ENCODE measurements at places on chromosomes 2 and 18.

GRCh38 chr2:159185401-159186130 lies 100.9 kb downstream of the WDSUB1 start:
- DNase-seq = peak; percentile 39

DNA sequence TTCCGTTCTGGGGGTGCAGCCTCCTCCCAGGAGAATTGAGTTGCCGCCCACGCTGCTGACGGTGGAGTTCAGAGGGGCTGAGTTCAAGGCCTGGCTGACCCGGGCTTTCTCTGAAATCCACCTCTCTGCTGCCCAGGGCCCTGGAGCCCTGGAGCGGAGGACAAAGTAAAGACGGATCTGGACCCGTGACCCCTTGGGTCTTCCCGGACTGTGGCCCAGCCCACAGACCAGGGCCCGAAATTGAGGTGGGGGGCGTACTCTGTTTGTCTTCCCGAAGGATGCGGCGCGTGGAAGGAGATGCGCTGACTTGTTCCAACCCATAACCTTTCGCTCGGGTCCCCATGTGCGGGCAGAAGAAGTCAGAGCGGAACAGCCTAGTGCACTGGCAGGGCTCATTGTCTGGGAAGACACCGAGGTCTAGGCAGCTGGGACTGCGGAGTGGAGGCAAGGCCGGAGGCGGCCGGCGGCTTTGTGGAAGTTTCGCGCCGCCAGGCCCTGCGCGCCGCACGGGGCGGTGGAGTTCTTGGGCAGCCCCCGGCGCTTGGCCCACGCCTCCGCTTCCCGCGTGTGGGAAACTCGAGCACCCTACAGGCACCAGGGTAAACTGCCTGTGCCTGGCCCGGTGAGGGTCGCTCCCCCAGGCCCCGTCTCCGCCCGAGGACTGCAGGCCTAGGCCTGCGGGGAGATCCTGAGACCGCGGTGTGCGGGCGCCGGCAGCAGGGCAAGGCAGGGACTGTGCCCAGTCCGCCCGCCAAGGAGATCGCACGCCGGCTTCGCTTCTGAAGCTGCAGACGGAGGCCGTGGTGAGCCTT lies 9.8 kb downstream of the POU3F3 start:
- DNase-seq = no peak

DNA sequence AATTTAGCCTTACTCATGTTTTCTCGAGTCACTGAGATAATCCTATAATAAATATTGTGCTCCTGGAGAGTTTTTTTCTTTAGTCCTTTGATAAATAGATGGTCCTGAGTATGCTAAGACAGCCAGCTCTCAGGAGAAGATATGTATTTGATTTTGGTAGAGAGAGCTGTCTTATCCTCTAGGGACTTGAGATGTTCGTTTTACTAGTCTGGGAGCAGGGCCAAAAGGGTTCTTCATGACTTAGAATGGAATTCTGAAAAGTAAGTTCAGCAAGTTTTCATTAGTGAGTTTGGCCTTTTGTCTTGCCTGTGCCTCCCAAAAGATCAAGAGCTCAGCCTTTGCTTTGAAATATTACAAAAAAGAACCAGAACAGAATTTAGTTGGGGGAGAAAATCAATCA lies 246.7 kb downstream of the BABAM2 start:
- no peak for DNase-seq

DNA sequence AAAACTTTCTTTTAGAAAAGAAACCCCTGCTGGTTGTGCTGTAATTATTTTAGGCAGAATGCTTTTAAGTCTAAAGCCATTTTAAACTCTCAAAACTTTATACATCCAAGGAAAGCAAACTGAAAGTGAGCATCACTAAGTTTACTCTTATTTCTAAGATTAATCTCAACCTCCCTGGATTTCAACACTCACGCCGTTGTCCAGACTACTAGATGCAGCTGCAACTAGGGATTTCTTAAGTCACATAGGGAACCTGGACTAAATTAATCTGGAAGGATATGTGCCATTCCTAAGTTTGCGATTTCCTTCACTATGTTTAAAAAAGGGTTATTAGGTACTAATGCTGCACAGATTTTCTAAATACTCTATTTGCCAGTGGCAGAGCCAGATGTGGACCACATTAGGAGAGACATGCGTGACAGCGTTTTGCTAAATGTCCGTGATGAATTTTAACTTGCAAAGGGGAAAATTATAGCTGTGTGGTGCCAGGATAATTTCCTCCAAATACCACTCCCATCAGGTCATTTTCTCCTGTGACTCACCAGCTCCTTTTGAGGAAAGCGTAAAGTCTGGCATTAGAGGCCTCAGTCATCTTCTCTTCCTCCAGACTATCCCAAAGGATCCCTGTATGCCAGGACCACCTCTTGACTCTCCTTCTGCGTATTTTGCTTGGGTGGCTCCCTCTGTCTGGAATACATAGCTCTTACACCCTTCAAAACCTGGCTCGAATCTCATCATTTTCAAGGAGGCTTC lies 143.7 kb downstream of the ATL2 start:
- DNase-seq = no peak

- no peak for DNase-seq
These were observed 783.4 kb downstream of the ERBB4 start for GRCh38 chr2:211755187-211755586.
